Right hindlimb (tissue), 1 donor: ENCODE measurements at places on chromosomes 3 and 15.

DNA sequence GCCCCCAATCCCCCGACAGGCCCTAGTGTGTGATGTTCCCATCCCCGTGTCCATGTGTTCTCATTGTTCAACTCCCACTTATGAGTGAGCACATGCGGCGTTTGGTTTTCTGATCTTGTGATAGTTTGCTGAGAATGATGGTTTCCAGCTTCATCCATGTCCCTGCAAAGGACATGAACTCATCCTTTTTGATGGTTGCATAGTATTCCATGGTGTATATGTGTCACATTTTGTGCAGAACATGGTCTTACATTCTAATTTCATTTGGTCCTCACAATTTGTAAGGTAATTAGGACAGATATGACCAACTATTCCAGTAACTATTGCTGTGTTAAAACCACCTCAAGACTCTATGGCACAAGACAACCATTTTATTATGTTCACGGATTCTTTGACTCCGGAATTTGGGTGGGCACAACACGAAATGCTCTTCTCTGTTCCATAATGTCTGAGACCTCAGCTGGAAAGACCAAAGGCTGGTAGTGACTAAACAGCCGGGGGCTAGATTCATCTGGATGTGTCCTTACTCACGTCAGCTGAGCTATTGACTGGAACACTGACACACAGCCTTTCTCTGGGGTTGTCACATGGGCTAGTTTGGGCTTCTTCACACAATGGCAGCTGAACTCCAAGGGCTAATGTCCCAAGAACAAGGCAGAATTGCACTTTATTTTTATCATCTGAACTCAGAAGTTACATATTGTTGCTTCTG is 13.6 kb upstream of the GLCE start:
- DNase-seq, result no peak

DNA sequence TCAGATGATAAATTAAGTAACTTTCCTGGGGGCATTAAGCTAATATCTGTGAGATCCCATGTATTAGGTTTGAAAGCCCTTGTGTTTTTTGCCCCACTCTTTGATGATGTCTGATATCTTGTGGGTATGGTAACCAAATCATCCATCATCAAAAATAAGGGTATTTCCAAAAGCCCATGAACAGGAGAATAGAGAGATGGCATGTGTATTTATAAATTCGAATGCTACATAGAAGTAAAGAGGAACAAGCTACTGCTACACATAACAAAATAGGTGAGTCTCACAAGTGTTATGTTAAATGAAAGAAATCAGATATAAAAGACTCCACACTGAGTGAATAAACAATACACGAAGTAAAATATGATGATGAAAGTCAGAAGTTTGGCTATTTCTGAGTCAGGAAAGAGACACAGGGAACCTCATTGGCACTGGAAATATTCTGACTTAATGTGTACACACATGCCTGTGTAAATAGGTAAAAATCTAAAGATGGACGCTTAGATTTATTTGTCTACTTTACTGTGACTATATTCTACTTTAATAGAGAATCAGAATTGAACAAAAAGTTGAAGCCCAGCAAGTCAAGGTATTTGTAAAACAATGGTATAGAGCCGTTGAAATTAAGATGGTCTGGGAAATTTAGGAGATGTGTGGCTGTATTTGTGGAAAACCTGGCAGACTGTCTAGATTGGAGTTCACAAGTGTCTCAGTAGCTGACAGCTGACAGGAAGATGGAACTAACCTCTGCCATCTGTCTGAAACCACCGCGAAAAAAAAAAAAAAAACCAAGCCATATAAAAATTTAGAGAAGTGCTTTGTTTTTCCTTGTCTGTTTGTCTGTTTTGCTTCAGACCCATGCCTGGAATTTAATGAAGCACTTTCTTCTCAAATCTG is 111.0 kb upstream of the TGFBR2 start:
- no peak for DNase-seq

- no peak for DNase-seq
Measured at GRCh38 chr3:7615043-7615442, 754.1 kb downstream of the GRM7 start.

DNA sequence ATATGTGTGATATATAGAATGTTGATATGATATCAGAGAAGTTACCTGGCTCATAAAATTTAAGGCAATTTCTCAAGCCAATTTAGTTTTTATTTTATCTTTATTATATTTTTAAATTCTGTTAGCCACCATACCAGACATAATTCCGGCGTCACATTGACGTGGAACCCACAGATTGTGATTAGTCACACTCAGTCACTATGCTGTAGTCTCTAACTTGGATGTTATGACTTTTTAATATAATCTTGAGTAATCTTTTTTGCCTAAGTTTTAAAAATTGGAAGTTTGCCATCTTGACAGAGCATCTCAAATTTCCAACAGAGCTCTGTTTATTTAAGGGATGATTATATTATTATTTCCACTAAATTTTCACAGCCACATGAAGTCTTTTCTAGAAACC is 9.7 kb upstream of the DCLK3 start:
- no peak for DNase-seq

DNA sequence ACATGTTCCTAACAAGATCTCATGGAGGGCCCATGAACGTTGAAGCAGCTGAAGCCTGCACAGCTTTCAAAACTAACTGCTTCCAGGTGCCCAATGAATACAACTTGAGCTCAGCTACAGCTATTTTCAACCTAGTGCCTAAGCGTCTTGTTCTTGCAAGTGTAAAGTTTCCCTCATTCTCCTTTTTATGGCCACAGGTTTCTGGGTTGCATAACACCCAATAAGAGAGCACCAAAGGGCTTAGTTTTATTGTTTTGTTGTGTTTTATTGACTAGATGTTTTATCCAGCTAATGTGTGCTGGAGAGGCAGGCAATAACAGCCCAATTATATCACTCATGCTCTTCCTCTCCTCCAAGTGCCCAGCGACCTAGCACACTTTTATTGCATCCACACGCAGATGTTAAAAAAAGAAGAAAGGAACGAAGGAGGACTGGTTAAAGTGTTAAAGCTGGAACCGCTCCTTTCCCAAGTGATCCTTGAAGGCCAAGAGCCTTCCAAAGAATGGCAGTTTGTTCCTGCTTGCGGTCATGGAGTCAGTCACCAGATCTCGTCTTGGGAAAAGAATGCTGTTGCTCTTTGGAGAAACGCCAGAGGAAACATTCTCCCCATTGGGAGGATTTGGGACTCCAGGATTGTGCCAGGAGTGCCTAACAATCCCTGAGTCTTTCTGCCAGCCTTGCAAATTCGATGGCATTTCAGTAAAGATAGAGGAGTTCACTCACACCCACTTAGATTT is 156.9 kb downstream of the MEX3B start:
- peak; percentile 35 for DNase-seq

DNA sequence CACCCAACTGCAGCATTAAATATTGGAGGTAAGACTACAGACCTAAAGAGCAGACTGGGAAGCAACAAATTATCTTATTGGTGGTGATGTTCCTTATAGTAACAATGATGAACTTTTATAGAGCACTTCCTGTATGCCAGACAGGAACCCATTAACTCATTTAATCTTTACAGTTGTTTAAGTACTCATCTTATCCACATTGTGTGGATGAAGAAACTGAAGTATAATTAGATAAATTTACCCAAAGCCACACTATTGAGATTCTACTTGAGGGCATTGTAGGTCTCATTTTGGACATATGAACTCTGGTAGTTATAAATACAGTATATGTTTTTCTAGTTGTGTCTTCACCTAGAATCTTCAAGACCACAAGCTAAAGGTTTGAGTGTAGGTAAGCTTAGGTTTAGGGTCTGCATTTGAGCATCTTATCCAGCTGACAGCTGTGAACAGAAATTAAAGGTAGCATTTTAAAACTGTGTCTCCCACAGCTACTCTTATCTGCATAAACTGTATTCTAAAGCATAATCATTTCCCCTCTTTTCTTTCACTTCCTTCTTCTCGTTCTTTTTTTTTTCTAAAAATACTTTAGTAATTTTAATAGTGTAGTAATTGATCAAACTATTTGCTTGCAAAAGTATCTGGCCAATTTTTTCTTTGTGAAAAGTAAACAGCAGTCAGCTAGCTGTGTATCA is 138.2 kb downstream of the UBE2E2 start:
- no peak for DNase-seq

- DNase-seq, result no peak
Measured at GRCh38 chr15:35439291-35439690, 106.7 kb downstream of the DPH6 start.
